ENCODE measurements at places on chromosomes 12 and 14. TPM values are rescaled to one million over a fixed set of nuclear protein-coding genes. Genes with fewer than 3 reads are reported as not detected.

The PLBD1 gene
- total RNA-seq: 0.87 TPM

The SCN8A gene
- 12.7 TPM for total RNA-seq

The C12orf56 gene
- 5.7 TPM for total RNA-seq

The ASPG gene
- not detected for total RNA-seq

The FAIM2 gene
- total RNA-seq: not detected

DNA sequence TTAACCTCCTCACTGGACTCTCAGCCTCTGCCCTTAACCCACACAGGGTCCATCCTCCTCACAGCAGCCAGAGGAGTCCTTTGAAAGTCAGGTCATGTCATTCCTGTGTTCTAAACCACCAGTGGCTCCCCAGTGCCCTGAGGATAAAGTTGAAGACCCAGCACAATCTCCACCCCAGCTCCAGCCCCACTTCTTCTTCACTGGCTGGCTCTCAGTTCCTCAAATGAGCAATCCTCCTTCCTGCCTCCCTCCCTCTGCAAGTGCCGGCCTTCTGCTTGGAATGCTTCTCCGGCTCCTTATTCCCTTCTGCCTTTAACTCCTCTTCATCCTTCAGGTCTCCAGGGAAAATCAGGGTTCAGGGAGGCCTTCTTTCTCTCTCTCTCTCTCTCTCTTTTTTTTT, 32.0 kb upstream of the SPPL3 start:
- no peaks in the 10 kb centered on the region for H3K27me3 ChIP-seq
- DNase-seq: no peak
- H3K36me3 ChIP-seq: no peaks in the 10 kb centered on the region

- H3K27me3 ChIP-seq: peaks cover 52% of the 10 kb centered on the region
- no peaks in the 10 kb centered on the region for H3K4me1 ChIP-seq
- H3K27ac ChIP-seq: no peak within 1 kb of the TSS
- H3K36me3 ChIP-seq: no peaks in the 10 kb centered on the region
These were observed at the start of gene IFNG for GRCh38 chr12:68159681-68160304. Gene IFNG (minus strand): TSS chr12:68159740. CDS start chr12:68159615, 125 bp downstream.

DNA sequence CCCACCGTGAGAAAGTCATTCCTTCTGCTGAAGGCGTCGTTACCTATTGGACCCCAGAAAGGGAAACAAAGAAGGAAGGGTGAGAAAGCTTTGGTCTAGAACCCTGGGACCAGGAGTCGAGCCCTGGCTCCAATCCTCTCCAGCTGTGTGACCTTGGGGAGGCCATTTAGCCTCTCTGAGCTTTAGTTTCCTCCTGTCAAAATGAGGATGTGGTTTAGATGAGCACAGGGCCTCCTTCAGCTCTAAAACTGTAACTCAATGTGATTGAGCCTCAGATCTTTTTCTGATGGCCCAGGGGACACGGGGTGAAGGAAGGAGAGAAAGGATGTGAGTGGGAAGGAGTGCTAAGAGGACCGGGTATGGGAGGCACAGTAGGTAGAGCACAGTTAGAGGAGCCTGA, 7.7 kb downstream of the JDP2 start:
- H3K27ac ChIP-seq: no peak overlapping the region
- no peak overlapping the region for H3K4me3 ChIP-seq
- no peaks in the 10 kb centered on the region for H3K27me3 ChIP-seq
- H3K36me3 ChIP-seq: no peaks in the 10 kb centered on the region
- no peak for DNase-seq

DNA sequence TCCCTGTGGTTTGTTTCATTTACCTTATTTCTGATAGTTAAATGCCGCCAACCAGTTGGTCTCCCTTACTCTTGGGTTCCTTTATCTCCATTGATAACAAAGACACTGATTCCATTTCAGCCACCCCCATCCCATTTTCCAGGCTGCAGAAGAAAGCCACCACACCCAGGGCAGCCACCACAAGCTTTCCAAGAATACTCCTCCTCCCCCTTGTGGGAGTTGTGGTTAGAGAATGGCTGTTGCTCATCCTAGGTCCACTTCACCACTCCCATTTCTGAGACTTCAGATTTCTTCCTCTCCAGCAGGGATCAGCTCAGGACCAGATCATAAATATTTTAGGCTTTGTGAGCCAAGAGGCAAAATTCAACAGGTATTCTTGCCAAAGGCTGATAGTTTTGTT, 73.9 kb downstream of the ANO4 start:
- no peaks in the 10 kb centered on the region for H3K4me1 ChIP-seq
- H3K4me3 ChIP-seq: no peak overlapping the region
- no peak overlapping the region for H3K27ac ChIP-seq

- H3K27ac ChIP-seq: no peak overlapping the region
- H3K27me3 ChIP-seq: peaks cover 56% of the 10 kb centered on the region
- DNase-seq: no peak
- H3K36me3 ChIP-seq: no peaks in the 10 kb centered on the region
- no peaks in the 10 kb centered on the region for H3K4me1 ChIP-seq
These were observed 42.8 kb upstream of the VASH1 start for GRCh38 chr14:76718306-76719040.

The LHX5 gene
- total RNA-seq: 0.23 TPM

The KNTC1 gene
- 80.3 TPM for total RNA-seq

The RAB2B gene
- total RNA-seq: 26.8 TPM

GRCh38 chr14:67077921-67078320, 111.3 kb upstream of the GARIN2 start:
- no peak overlapping the region for H3K27ac ChIP-seq
- DNase-seq: no peak
- no peaks in the 10 kb centered on the region for H3K27me3 ChIP-seq
- H3K36me3 ChIP-seq: no peaks in the 10 kb centered on the region
- H3K4me3 ChIP-seq: no peak overlapping the region

The TMEM52B gene
- total RNA-seq: not detected

DNA sequence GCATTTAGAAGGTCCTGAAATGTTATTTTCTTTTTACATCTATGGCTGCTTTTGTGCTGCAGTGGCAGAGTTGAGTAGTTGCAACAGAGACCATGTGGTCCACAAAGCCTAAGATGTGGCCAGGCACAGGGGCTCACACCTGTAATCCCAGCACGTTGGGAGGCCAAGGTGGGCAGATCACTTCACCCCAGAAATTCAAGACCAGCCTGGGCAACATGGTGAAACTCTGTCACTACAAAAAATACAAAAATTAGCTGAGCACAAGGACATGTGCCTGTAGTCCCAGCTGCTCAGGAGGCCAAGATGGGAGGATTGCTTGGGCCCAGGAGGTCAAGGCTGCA, 13.4 kb downstream of the USP30 start:
- H3K36me3 ChIP-seq: peaks cover 15% of the 10 kb centered on the region
- no peak overlapping the region for H3K4me3 ChIP-seq
- no peak for DNase-seq
- H3K4me1 ChIP-seq: no peaks in the 10 kb centered on the region
- no peaks in the 10 kb centered on the region for H3K27me3 ChIP-seq
- H3K27ac ChIP-seq: no peak overlapping the region

GRCh38 chr12:108047071-108047550, 82.0 kb upstream of the WSCD2 start:
- H3K27me3 ChIP-seq: peaks cover 56% of the 10 kb centered on the region
- no peak for DNase-seq
- H3K27ac ChIP-seq: no peak overlapping the region

DNA sequence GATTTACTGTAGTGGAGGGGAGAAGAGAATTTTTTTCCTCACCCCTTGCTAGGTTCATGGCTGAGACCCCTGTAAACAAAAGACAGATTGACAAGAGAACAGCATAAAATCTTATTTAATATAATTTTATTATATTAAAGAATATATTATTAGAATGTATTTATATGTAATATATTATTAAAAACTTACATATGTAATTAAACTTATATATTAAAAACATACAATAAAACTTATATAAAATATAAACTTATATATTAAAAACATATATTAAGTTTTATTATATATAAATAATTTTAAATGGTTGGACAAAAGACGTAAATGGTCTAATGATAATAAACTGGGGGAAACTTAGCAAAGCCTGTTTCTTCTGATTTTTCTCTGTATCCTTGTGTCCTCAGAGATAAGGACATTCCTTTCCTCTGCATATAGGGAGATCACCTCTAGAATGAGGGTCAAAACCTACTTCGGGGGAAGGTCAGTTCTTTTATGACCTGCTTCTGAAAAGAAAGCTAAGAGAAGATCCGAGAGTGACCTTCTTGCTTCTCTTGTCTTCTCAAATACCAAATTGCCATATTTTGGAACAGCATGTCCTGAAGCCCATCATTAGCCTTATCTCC, 8.9 kb upstream of the PPM1H start:
- DNase-seq: no peak
- H3K27ac ChIP-seq: no peak overlapping the region
- H3K4me3 ChIP-seq: no peak overlapping the region
- no peaks in the 10 kb centered on the region for H3K36me3 ChIP-seq
- no peaks in the 10 kb centered on the region for H3K27me3 ChIP-seq

DNA sequence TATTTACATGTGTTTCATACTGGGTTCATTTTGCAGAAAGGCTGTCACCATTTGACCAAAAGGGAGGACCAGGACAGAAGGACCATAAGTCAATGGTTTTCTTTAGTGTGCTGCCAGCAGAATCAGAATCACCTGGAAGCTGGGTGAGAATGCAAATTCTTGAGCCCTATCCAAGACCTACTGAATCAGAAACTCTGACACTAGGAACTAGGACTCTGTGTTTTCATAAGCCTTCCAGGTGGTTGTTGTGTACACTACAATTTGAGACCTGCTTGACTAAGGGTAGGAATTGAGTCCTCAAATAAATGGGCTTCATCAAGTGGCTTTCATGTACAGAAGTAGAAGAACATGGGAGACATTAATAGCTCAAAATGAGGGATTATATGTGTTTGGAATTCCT, 32.2 kb downstream of the PDE6H start:
- no peak overlapping the region for H3K4me3 ChIP-seq
- no peaks in the 10 kb centered on the region for H3K36me3 ChIP-seq
- peaks cover 52% of the 10 kb centered on the region for H3K27me3 ChIP-seq
- H3K4me1 ChIP-seq: no peaks in the 10 kb centered on the region

DNA sequence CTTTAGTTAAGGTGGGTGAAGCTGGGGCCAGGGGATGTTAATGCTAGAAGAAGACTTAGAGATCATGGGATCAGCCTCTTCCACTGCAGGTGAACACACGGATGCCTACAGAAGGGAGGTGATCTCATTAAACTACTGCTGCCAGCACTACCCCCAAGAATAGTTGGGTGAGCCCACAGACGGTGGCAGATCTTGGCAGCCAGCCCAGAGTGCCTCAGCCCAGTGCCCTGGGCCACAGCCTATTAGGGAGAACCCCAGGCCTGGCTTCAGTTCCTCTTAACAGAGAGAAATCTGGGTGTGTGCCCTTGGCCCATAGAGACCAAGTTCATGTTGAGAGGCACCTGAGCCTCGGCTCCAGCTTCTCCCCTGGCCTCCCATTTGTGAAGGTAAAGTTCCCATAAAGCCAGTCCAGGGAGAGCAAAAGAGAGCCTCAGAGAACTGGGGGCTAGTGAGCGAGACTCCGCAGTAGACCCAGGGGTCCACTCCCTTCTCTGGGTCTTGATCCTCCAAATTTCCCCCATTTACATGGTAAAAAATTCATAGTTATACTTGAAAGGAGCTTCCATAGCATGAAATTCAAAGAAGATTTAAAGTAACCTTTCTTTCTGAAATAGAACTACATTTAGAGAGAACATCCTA, 125.0 kb upstream of the CCND2 start:
- H3K4me1 ChIP-seq: no peaks in the 10 kb centered on the region
- no peak overlapping the region for H3K27ac ChIP-seq
- 0 out of 2 replicates have a peak, but pooled peaks cover 7% of the 10 kb centered on the region for H3K27me3 ChIP-seq
- DNase-seq: no peak

DNA sequence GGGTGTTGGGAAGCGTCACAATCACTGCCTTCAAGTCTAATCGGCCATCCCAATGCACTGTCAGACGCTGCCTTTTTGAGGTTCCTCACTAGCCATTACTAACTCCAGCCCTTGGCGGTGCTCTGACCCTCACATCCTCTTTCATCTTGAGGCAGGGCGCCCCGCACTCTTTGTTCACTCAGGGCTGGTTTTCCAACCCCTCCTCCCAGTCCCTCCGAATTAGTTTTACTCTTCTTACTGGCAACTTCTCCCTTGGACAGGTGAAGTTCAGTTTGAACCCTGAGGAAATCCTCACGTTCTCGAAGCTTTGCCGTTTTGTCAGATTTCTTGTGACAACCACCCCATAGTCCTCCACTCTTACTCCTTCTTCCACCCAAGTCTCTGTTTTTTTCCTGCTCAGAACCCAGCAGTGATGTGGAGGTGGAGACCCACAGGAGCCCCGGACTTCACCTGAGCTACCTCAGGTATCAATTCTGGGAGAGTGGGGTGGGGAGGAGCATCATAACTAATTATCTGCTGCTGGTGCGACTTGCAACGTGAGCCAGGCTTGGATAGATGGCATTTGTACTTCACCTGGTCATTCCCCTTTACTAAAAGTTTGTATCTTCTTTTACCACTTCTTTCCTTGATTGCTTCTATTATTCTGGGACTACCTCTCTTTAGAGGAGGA, 757 bp downstream of the ZC3H10 start:
- peaks cover 28% of the 10 kb centered on the region for H3K4me1 ChIP-seq
- no peaks in the 10 kb centered on the region for H3K27me3 ChIP-seq
- no peak for DNase-seq

The IL23A gene
- total RNA-seq: 17.5 TPM

The IFNG-AS1 gene
- total RNA-seq: not detected

- peak; percentile 8 for DNase-seq
- H3K27ac ChIP-seq: peak overlapping the region; percentile 66
- no peaks in the 10 kb centered on the region for H3K27me3 ChIP-seq
- peak overlapping the region; percentile 92 for H3K4me3 ChIP-seq
- peaks cover 16% of the 10 kb centered on the region for H3K36me3 ChIP-seq
These were observed 624 bp upstream of the PWP1 start for GRCh38 chr12:107684990-107685359.

DNA sequence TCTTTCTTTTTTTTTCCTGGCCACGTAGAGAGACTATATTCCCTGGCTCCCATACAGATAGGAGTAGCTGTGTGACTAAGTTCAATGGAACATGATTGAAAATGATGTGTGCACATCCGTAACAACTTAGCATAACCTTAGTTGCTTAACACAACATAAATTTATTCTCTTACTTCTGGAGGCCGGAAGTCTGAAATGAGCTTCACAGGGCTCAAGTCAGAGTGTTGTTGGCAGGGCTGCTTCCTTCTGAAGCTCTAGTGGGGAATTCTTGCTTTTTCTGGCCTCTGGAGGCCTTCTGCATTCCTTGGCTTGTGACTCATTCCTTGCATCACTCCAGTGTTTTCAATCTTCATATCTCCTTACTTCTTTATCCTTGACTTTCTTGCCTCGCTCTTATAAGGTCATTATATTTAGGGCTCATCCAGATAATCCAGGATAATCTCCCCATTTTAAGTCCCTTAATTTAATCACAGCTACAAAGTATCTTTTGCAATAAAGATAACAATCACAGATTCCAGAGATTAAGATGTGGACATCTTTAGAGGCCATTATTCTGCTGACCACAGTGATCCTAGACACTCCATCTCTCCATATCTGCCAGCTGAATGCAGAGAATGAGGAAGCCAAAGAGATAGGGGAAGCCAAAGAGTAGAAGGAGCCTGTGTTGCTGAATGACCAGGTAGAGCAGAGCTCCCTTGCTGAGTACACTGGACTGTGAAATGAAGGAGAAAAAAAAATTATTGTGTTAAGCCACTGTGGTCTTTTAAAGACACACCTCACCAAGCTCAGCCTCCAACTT, 21.0 kb upstream of the SNX6 start:
- peaks cover 25% of the 10 kb centered on the region for H3K4me1 ChIP-seq
- H3K36me3 ChIP-seq: no peaks in the 10 kb centered on the region
- H3K4me3 ChIP-seq: no peak overlapping the region
- no peaks in the 10 kb centered on the region for H3K27me3 ChIP-seq
- peak; percentile 88 for DNase-seq

Data from PC-3 (cell line).